ENCODE measurements at places on chromosomes 11 and 22.
A peak's percentile ranks its signal among the peaks of the same experiment; 100 is the strongest.

GRCh38 chr22:32469799-32470212, 4.8 kb upstream of the FBXO7 start:
- no peak for DNase-seq

DNA sequence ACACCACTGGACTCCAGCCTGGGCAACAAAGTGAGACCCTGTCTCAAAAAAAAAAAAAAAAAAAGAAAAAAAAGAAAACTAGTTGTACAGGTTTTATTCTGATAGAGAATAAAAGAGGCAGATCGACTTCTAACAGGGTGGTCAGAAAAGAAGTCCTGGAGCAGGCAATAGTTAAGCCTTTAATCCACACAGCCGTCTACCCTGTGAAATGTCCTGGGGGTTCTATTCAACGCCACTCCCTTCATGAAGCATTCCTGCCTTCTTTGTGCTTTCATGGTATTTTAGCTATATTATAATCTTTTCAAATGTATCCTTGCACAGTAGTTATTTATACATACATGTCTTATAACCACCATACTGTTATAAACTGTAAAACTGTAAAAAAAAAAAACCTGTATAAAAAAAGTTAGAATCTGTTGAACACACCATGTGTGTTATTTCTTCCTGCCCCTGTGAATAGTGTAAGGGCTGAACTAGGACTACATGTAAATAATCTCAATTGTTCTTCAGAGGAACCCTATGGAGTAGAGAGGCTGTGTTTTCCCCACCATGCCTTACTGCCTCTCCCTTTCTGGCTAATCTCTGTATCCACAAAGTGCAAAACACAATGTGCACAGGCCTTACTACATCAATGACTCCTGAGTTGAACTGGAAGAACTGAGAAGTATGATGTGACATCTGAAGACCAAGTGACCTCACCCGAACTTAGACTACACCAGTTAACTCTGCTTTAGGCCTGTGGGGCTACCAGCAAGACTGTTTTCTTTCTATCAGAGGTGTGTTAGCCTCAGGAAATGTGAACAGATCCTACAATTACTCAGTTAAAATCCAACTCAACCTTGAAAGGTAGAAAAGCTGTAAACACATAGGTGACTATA, 25.3 kb downstream of the PRCP start:
- no peak for DNase-seq

GRCh38 chr11:73292525-73292894, 15.6 kb upstream of the ARHGEF17 start:
- DNase-seq, result no peak

DNA sequence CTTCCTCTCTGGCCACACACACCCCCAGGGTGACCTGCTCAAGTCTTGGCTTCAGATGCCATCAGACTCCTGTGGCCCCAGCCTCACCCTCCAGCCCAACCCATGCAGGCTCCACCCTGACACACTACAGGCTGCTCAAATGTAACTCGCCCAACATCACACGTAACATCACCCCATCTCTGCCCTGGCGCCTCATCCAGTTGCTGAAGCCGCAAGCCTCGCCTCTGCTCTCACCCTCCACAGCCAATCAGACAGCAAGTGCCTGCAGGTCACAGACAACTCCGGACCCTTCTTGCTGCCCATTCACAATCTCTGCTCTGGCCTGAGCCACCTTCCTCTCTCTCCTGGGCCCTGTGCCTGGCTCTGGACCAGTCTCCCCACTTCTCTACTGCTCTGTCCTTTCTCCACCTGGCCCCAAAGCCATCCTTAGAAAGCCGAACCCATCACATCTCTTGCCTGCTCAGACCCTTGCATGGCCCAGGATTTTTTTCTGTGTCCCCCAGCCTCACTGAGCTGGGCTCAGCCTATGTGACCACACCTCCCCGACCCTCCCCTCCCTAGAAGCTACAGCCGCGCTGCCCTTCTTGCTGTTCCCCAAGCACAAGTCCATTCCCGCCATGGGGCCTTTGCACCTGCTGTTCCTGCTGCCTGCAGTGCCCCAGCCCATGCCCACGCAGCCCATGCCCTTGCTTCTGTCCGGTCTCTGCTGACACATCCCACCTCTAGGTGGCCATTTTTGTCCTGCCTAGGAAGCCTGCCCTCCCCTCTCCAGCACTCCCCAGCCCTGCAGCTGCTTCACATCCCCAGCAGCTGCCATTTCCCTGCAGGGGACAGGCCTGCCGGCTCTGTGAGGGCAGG, 333.9 kb downstream of the CTTN start:
- no peak for DNase-seq

- DNase-seq, result no peak
These were observed 7.6 kb downstream of the CLPB start for GRCh38 chr11:72426758-72427157.

GRCh38 chr22:31206896-31207687, 5.0 kb upstream of the LIMK2 start:
- no peak for DNase-seq

- DNase-seq, result no peak
These were observed 151.1 kb downstream of the METTL15 start for GRCh38 chr11:28259177-28259843.

- no peak for DNase-seq
These were observed 340.8 kb upstream of the MTNR1B start for GRCh38 chr11:92628401-92629292.

GRCh38 chr22:43110444-43110926, at the start of gene BIK:
Gene BIK (plus strand): TSS chr22:43110750. CDS start chr22:43124023, 13,273 bp downstream.
- DNase-seq, result peak; percentile 50

DNA sequence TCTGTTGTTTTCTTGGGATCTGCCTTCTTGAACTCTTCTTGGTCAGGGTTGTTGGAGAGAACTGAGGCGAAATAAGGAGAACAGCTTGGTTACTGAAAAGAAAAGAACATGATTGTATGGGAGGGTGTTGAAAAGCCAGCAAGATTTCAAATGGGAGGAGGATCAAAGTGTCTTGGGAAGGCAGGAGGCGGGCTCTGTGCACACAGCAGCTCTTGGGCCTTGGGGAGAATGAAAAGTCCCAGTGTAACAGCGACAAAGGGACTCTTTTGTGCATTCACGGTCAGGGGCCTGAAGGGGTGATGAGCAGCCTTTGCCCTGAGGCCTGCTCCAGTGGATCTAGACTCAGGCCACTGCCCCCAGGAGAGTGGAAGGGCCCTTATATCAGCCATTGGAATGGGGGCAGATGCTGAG, 135.4 kb downstream of the ADAMTS15 start:
- DNase-seq, result no peak

DNA sequence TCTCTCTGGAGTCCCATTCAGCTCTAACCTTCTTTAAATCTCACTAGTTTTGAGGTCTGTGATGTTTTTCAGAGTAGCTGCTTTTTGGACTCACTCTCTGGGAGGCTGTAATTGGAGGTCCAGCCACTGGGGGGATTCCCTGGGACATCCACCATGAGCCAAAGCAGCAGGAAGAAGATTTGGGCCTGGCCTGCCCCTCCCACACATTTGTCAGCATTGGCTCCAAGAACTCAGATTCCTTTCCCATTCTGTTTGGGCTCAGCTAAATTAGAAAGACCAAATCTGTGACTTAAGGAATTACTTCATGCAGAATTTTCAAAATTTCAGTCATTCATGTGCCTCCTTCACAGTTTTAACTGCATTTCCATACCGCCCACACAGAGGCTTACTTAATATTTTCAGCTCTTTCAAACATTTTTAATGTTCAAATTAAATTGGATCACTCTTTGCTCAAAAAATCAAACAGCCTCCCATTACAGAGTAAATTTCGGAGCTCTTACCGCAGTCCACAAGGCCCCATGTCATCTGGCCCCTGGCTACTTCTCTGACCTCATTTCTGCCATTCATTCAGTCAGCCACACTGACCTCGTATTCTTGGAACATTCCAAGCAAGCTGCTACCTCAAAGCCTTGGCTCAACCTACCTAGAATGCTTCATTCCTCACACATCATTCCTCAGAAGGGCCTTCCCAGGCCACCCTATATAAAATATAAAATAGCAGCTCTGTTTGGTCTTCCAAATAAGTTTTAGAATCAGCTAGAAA, 54.5 kb upstream of the RRAS2 start:
- DNase-seq, result peak; percentile 62

- DNase-seq, result no peak
These were observed 8.7 kb downstream of the DRAP1 start for GRCh38 chr11:65927904-65928397.

- no peak for DNase-seq
These were observed 68.0 kb downstream of the ETS1 start for GRCh38 chr11:128519338-128519737.

DNA sequence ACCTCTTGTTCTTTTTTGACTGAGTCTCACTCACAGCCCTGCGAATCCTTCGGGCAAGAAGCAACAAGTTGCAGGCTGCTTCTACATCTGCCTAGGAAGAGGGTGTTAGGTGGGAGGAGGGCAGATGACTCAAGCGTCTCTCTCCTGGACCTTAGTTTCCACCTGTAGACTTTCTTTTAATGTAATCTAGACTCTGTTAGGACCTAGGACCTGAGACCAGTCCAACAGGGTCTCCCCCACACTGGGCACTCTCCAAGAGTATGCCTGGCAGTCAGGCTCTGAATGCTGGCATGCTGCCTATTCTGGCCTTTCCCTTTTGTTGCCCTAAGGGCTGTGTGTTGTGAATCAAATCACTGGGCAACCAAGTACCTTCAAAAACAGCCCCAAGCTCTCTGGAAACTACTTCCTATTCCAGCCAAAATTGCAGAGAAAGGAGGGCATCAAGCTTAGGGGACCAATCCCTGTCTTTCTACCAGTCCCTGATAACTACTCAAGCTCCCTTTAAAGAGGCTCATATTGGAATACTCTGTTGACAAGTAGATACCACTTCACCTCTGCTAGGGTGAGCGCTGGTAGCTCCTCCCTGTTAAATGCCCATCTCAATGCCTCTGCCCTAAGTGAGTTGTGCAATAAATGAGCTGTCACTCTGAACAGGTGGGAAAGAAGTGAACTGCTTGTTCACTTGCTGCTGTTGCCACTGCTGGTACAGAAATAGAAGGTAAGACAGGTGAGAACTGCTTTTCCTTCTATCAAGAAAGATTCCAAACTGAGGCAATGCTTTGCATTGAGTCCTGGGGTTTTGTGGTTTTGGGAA, at the start of gene BBOX1:
Gene BBOX1, plus strand, starts transcription at position 514 of the 814 bp plus-strand sequence. CDS start 14,616 bp downstream, outside the sequence.
- DNase-seq, result no peak

GRCh38 chr11:106548406-106548805, 469.9 kb downstream of the GUCY1A2 start:
- DNase-seq, result no peak

- DNase-seq, result no peak
These were observed 14.3 kb upstream of the LINC01488 start for GRCh38 chr11:69467196-69467595.

GRCh38 chr11:127061947-127062346, 61.4 kb upstream of the KIRREL3 start:
- no peak for DNase-seq

DNA sequence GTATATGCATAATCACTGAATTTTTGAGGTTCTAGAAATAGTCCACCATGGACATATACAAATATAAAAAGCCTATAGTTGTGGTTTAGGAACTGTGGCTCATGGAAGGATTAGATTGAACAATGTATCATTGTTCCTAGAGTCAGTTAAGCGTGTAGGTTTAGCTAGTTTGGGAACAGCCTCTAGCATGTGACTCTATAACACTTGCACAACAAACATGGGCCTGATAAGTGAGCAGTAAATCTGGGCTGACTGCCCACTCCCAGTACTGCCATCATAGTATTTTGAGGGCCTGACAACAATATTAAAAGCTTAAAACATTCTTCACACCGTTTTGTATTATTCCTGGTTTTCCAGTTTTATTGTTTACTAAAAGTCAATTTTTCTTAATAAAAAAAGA, 47.0 kb downstream of the YAP1 start:
- DNase-seq, result no peak

GRCh38 chr11:18320617-18321016, 1.3 kb downstream of the HPS5 start:
- DNase-seq, result no peak

GRCh38 chr11:100068116-100068515, 619.0 kb upstream of the ARHGAP42 start:
- no peak for DNase-seq

GRCh38 chr11:16271258-16271657, 85.1 kb downstream of the SOX6 start:
- DNase-seq, result no peak

- no peak for DNase-seq
These were observed 27.5 kb upstream of the CRYBB3 start for GRCh38 chr22:25172153-25172552.

GRCh38 chr11:26579683-26580082, 7.6 kb upstream of the MUC15 start:
- no peak for DNase-seq

DNA sequence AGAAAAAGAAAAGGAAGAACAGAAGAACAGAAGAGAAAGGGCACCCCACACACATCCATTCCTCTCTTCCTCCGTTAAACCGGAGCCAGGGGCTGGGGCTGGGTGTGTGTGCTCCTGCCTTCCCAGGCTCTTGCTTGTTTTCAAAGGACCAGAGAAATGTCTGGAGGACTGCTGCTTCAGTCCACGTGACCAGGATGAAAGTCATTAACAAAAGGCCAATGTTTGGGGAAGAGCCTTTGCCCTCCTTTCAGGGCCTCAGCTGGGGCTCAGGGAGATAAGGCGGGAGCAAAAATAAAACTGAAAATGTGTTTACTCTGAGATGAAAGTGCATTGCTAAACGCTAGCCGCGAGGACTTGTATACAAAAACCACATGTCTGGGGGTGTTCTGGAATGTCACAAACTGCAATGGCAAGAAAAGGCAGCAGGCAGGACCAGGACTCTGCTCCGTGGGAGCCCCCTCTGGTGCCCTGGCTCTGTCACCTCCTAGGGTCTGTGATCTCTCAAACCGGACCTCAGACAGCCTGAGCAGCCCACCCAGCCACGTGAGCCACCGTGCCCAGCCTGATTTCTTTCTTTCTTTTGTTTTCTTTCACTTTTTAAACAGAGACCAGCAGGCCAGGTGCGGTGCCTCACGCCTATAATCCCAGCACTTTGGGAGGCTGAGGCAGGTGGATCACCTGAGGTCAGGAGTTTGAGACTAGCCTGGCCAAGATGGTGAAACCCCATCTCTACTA, 31.6 kb upstream of the MYH9 start:
- no peak for DNase-seq

DNA sequence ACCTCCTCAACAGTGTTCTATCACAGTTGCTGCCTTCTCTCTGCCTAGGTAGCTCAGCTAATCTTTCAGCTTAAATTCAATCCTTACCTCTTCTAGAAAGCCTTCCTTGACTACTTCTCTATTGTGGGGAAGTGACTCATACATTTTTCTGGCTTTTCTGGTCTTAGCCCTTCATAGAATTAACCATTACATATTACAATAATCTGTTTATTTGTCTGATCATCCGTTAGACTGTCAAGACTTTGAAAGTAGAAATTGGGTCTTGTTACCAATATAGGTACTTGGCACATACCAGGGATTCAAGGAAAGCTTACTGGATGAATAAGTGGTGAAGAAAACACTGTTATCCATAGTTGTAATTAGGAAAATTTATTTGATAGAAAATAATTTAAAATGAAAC, 89.6 kb downstream of the FANCF start:
- DNase-seq, result no peak

- no peak for DNase-seq
These were observed 54.4 kb upstream of the SYN3 start for GRCh38 chr22:33112580-33112979.

DNA sequence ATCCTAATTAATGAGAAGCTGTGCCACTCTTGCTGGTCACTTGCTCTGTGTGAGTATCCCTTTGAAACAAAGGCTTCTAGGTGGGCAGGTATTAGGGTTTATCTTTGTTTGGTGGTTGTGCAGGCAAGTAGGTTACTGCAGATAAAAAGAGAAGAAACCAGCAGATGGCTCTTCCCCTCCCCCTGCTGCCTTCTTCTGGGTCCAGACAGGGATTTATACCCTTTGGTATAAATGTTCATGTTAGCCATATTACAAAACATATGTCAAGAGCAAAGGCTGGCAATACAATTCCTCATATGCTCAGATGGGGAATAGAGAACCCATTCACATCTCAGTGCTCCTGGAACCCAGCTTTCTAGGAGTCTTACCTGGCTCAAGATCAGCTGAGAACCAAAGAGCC, 109.9 kb downstream of the NAV2 start:
- no peak for DNase-seq
